Stimulated activated naive CD4-positive, alpha-beta T cell treated with Interleukin-2 at 50 U/mL for 16 hours (primary cell): ENCODE measurements at places on chromosomes 7 and 10.

DNA sequence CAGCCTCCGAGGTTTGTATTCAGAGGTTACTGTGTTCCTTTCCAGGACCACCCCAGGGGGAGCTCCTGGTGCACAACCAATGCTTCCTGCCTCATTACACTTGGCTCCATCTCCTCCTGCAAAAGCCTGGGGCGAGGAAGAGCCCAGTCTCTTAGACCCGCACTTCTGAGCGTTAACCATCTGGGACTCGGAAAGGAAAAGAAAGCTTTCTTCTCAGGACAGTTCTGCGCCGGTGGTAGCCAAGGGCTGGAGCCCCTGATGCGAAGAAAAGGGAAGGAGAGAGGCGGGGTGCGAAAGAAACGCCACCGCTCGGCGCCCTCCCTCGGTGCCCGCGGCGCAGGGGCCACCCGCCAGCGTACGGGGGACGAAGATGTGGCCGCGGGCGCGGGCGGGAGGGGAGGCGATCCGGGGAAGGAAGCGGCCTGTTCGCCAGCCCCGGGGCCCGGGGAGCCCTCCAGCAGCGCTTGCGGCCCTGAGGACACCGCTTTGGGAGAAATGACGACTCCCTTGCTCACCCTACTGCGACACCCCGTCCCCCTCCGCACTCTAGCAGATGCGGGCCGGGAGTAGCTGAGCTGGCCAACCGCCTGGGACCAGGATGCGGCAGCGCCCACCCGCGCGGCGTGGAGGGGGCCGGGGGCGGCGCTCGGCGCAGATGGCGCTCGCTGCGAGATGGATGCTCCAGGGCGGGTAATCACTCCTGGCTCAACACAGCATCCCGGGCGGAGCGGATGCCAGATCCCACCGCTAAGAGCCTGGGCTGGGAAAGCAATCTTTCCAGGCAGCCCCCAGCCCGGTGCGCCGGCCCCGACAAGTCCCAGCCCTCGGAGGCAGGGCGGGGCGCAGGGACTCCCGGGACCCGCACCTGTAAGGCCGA, 1.3 kb downstream of the NRCAM start:
- no peak for DNase-seq

- DNase-seq: no peak
Observed at GRCh38 chr7:42014625-42015618, 222.1 kb downstream of the GLI3 start.

- DNase-seq: no peak
Observed at GRCh38 chr10:78377356-78377755, 343.7 kb downstream of the RPS24 start.

- no peak for DNase-seq
Observed at GRCh38 chr7:108062250-108063014, 59.5 kb upstream of the LAMB1 start.

GRCh38 chr7:155523168-155523675, 23.1 kb downstream of the CNPY1 start:
- DNase-seq: no peak

DNA sequence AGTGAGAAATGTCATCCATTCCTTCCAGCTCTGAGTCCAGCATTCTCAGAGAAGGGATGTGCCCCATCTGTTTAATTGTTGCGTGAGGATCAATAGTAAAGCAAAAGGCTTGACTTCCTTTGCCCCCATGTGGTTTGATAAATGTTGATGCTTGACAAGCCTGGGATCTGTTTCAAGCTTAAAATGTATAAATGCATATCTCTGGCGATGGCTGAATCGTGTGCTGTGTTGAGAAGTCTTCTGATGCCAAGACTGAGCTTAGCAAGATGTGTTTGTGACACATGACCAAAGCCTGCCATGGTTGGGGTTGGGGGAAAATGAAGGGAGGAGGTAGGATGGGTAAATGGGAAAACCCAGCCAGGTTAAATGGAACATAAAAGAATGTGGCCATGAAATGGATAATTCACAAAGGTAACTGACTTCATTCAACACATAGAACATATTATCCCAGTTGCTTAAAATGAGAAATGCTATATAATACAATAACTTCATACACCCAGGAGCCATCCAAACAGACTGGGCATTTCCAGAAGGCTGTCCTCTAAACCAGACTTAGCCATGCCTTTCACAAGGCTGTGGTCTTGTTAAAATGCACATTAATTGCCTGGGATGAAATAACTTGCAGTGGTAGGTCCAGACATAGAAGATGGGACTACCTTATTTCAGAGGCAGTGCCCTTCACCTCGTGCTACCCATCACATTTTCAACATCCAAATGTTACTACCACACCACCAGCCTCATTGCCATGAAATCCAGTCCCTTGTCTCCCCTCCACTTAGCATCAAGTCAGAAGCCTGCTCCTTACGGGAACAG, 147.3 kb upstream of the PDE1C start:
- no peak for DNase-seq

- no peak for DNase-seq
Observed at GRCh38 chr7:112749775-112750174, 40.4 kb downstream of the TMEM168 start.
